ENCODE measurements at places on chromosomes 7 and 10. TPM values are rescaled to one million over a fixed set of nuclear protein-coding genes. Genes with fewer than 3 reads are reported as not detected.

DNA sequence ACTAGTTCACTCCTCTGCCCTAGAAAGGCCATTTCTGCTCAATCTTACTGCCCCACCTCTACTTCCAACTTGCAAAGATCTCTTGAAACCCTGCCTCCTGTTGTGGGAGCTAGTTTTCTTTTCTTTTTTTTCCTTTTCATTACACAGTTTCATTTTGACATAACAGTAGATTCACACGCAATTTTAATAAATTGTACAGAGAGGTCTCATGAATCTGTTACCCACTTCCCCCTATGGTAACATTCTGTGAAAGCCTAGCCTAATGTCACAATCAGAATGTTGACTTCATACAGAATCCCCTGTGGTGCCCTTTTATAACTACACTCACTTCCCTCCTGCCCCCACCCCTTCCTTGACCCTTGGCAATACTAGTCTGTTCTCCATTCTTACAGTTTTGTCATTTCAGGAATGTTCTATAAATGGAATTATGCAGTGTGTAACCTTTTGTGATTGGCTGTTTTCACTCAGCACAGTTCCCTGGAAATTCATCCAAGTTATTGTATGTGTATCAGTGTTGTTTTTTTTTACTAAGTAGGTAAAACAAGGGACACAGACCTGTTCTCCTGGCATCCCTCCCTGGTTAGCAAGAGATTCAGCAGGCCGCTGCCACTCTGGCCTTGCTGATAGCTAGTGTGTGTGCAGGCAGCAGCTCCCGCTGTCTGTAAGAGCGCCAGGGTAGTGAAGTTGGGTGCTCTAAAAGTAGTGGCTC lies 21.5 kb downstream of the CHST3 start:
- DNase-seq, result no peak

DNA sequence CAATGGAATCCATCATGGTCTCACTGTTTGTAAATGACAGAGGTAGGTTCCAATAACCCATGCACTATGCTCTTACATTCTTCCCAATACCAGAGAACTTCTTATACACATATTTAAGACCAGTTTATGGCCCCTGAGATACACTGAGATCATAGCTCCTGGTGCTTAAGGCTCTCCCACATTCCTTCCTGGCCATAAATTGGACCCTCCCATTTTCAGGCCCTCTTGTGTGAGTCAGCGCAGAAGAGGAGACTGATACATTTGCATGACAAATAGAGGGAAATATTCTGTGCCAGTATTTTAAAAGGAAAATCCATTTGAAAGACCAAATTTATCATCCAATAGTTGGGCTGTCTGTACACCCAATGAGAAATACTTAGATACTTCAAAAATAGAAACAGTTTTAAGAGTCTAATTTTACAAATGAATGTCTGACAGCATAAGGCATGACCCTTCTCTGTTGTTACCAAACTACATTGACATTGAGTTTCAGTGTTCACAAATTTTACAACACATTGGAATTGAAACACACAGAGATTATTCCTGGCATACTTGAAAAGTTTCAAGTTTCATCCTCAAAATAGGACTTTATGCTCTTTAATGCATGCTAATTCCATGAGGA lies 35.3 kb downstream of the SLC16A9 start:
- DNase-seq, result no peak

DNA sequence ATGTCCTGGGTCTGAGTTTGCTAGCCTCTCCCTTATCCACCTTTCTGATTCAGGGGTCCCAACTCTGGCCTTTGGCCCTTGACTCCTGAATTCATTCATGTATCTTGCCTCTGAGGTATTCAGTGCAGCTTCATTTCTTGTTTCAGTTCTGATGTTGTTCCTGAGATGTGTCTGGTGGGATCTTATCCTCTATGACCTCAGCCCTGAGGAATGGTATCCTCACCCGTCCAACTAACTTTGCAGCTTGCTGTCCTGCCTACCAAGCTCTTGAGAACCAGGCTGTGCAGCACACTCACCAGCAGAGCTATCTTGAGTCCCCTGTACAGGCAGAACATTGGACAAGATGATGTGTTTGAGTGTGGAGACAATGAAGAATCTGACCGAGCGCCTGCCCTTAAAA lies 13.8 kb downstream of the SUFU start:
- DNase-seq, result no peak

DNA sequence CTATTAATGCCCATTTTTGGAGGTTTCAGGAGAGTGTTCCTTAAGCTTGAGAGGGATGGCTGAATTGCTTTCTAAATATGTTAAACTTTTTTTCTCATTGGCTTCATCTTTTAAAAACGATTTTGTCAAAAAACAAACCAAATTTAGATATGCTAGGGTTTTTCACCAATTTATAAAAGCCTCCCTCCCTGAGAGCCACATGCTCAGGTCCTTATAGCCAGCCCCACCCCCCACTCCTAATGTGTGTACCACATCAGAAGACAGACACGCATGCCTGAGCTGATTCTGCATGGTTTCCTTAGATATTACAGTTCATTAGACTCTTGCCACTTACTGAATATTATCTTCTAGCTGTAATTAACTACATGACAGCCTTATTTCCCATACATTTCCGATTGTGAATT lies 2.0 kb downstream of the CUL1 start:
- no peak for DNase-seq

IFIT1B gene
- total RNA-seq, result 0.33 TPM

GRCh38 chr7:65475040-65475726 lies 101.5 kb downstream of the ZNF92 start:
- DNase-seq, result no peak

GRCh38 chr10:77602231-77602912 lies 35.2 kb downstream of the KCNMA1 start:
- DNase-seq, result no peak

ZNF248 gene
- 12.9 TPM for total RNA-seq

ZPBP gene
- not detected for total RNA-seq

DNA sequence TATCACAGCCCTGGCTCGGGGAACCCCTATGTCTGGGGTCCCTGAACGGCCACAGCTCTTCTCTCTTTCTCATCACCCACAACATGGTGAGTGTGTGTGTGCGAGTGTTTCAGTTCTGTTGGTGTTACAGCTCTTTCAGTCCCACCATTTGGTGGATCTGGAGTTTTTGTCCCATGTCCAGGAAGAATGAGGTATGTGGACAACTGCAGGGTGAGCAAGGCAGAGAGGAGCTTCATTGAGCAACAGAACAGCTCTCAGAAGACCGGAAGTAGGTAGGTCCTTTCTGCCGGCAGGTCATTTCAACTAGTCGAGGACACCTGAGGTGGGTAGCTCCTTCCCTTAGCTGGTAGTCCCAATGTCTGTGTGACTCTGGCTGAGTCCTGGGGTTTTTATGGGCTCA lies 9.5 kb downstream of the PAX4 start:
- no peak for DNase-seq

DNA sequence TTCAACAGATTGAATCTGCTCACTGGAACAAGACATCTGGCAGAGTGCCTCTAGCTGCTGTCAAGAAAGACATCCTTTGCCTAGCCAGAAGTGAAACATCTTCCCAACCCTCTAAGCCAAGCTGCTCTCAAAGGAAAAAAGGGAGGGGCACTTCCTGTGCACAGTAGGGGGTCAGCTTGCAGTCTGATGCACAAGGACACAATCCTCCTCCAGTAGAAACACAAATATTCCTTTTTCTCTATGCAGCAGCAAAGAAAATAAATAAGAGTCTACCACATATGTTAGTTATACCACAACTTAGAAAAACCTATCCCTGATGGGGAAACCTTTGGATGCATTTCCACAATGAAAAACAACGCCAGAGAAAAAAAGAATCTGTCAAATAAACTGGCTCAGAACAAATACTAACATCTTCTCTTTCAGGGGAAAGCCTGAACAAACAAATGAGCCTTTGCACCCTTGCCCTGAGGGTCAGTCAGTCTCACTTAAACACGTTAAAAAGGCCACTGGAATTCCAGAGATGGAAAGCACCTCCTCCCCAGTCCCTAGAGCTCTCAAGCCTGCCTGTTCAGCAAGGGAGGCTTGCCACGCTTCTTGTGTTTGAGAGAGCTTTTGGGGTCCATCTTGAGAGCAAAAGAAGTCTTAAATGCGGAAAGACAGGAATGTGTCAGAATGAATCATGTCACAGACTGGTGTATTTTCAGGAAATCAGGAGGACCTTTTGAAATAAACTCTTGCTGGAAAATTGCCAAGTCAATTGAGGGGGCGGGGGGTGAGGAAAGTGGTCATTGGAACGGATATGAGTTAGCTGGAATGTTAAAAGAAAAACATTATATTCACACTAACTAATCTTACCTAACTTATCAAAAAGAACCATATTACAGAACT lies 7.5 kb downstream of the LAMB1 start:
- no peak for DNase-seq

- DNase-seq, result no peak
Observed at GRCh38 chr7:33250421-33250871, 121.1 kb downstream of the BBS9 start.

GRCh38 chr7:131057794-131058070 lies 269.9 kb upstream of the MKLN1 start:
- no peak for DNase-seq

MOGAT3 gene
- not detected for total RNA-seq

DNA sequence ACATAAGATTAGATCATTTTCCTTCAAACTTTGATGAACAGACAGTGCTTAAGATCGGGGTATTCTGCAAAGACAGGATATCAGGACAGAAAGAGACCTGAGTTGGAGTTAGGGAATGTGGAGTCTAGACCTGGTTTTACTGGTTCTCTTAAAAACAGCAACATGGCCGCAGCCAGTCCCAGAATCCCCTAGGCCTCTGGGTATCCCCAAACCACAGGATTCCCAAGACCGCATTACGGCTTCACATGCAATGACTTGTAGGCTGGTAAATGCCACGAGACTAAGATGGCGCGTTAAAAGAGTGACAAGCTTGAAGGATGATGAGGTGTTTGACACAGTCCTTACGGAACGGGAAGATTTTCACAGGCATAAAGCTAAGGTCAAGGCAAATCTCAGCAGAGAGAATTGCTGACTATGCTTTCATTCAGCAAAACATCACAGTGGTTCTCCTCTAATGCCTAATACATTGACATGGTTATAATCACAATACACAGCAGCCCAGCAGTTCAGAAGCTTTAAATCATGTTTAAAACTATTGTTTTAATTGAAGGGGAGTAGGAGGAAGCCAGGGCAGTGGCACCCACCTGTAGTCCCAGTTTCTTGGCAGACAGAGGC lies 32.9 kb downstream of the MPP7 start:
- no peak for DNase-seq

EN2 gene
- total RNA-seq, result 0.06 TPM

GRCh38 chr7:148800677-148801076 lies 83.4 kb downstream of the EZH2 start:
- no peak for DNase-seq

- DNase-seq, result no peak
Observed at GRCh38 chr10:6204063-6204340, 1.3 kb downstream of the PFKFB3 start.

GRCh38 chr7:77226357-77226839 lies 26.8 kb upstream of the FGL2 start:
- no peak for DNase-seq

- no peak for DNase-seq
Observed at GRCh38 chr7:96663457-96663856, 46.2 kb downstream of the SEM1 start.

IL6 gene
- 0.83 TPM for total RNA-seq

- DNase-seq, result no peak
Observed at GRCh38 chr7:22350466-22351328, 6.3 kb downstream of the RAPGEF5 start.

GRCh38 chr10:8543361-8544056 lies 489.0 kb downstream of the GATA3 start:
- no peak for DNase-seq

GRCh38 chr10:37003126-37003525 lies 122.3 kb upstream of the ANKRD30A start:
- no peak for DNase-seq

- no peak for DNase-seq
Observed at GRCh38 chr7:130275826-130276297, 9.2 kb downstream of the CPA2 start.

DNA sequence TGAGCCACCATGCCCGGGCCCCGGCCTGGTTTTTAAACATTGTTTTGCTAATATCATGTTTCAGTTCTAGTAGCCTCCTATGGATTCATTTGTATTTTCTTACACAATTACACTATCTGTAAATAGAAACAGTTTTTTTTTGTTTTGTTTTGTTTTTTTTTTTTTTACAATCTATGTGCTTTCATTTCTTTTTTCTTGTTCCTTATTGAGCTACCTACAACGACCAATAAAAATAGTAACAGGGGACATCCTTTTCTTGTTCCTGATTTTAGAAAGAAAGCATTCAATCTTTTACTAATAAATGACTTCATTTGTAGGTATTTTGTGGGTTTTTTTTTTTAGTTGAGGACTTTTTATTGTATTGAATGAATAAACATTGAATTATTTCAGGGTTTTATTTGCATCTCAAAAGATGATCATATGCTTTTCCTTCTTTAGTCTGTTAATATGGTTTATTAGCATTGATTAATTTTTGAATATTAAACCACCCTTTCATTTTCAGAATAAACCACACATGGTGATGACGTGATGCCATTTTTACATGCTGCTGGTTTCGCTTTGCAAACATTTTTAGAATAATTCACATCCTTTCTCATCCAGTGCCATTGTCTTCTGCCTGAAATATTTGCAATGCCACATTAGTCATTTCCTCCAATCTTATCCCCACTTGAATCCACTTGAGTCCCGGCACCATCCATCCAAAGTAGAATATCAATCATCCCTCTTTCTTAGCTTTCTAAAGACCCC lies 18.1 kb upstream of the AKR1E2 start:
- DNase-seq, result no peak

- DNase-seq, result no peak
Observed at GRCh38 chr10:46197050-46197449, 89.7 kb upstream of the ANTXRL start.

ADGRA1 gene
- total RNA-seq, result not detected

- DNase-seq, result no peak
Observed at GRCh38 chr7:149559711-149560110, 62.1 kb upstream of the ZNF746 start.

- DNase-seq, result no peak
Observed at GRCh38 chr10:108561649-108562048, 1361.7 kb downstream of the XPNPEP1 start.

DNA sequence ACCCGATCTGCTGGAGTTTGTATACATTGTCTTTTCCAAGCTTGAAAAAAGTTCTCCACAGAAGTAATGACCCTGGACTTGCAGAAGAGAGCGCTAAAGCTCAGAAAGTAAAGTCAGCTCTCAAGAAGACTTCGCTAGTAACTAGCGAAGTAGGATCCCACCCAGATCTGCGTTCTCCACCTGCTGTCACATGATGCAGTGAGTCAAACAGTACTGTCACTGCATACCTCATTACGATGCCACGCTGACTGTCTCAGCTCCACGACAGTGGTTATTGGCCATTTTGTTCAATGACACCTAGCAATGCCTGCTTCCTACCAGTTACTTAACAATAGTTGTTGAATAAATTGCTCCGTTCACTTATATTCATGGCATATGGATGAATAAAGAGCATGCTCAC lies 29.7 kb upstream of the SEC61G start:
- no peak for DNase-seq

Measured in esophagus muscularis mucosa (tissue), 4 donors.